ENCODE measurements at places on chromosomes 2 and 18. TPM values are rescaled to one million over a fixed set of nuclear protein-coding genes. Genes with fewer than 3 reads are reported as not detected.

GRCh38 chr2:234772733-234773060 lies 179.1 kb upstream of the SH3BP4 start:
- H3K4me3 ChIP-seq, result no peak overlapping the region
- H3K27ac ChIP-seq, result no peak overlapping the region
- DNase-seq, result no peak
- H3K4me1 ChIP-seq, result no peaks in the 10 kb centered on the region
- no peaks in the 10 kb centered on the region for H3K27me3 ChIP-seq

DNA sequence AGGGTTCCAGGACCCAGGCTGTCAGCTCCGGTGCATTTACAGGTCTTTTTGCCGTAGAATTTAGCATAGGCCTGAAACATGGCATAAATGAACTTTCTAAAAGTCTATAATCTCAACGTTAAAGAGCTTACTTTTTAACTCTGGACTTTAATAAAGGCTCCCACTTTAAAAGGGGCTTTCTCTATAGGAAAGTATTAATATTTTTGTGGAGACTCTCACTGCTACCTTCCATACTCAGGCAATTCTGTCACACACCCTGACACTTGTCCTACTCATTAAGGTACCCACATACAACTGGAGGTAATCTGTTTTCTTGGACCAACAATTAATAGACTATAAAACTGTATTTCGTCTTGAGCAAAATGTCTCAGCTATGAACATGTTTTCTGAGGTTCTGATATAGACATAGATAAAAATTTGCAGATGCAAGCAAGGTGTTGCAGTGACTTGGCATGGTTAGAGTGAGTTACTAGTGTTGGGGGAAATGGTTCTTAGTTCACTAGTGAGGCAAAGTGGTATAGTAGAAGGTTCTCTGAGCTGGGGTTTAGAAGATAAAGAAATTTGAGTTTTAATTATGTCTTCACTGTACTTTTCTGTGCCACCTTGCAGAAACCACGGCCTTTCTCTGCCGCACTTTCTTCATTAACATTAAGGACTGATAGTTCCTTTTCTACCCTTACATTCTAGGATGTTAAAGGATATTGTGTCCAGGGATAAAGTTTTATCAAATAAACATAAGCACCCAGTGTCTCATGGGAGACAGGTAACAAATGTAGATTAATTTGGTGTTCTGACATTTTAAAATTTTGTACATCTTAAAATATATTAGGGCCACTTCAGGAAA lies 10.8 kb upstream of the NR4A2 start:
- peak overlapping the region; percentile 83 for H3K4me3 ChIP-seq
- no peak for DNase-seq
- H3K27me3 ChIP-seq, result peaks cover 51% of the 10 kb centered on the region
- H3K27ac ChIP-seq, result no peak overlapping the region
- H3K4me1 ChIP-seq, result peaks cover 22% of the 10 kb centered on the region

DNA sequence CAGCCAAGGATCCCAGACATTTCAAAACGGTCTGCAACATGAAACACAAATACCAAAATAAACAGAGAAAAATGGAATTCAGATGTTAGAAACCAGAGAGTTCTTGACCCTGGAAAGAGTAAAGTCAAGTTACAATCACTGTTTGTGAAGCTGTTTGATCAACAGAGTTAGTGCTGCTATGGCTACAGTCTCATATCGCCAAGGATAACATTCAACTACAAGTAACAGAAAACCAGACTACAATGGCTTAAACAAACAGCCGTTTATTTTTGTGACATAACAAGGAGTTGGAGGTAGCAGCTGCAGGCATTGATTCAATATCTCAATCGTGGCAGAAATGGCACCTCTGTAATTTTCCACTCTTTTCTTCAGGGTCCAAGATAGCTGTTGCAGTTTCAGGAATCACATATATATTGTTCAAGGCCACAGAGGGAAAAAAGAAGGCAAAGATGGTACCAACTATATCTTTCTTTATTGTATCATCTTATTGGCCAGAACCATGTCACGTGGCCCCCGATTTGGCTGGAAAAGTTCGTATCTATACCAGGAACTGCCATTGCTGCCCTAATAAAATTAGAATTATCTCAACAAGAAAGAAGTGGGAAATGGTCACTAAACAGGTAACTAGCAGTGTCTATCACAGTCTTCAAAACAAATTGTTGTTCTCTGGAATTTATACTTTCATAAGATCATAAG lies 17.7 kb upstream of the HNRNPLL start:
- DNase-seq, result no peak
- H3K27me3 ChIP-seq, result no peaks in the 10 kb centered on the region
- no peak overlapping the region for H3K4me3 ChIP-seq
- no peak overlapping the region for H3K27ac ChIP-seq

DNA sequence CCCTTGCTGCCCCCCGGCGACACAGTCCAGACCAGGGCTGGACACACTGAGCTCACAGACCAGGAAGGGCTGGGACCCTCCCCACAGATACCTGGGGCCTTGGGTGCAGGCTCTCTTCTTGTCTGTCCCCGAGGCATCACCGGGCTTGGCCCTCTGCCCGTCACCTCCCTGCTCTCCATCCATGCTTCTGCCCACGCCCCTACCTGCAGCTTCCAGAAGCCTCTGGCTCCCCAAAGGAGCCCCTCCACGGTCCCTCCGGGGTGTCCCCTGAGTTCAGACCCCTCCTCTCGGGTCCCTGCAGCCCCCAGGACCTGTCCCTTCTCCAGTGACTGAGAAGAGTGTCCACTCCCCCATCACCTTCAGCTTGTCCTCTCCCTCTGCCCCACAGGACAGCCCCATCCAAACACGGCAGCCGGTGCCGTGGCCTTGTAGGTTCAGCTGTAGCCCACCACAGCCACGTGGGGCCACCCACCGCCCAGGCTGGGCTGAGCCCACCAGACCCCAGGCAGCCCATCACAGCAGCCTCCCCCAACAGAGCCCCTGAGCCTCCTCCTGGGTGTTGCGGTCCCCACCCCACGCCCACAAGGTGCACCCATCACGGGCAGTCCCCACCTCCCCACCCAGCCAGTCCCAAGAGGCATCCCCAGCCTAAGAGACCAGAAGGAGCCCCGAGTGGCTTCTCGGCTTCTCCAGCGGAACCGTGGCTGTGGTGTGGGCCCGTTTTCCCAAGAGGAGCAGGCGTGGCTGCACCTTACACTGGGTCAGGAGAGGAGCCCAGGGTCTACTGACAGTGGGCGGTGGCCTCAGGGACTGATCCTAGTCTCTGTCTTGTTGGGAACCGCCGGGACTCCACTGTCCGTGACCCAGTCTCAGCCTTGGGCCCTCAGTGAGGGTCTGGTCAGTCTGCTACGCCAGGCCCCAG lies 53.1 kb downstream of the RAMP1 start:
- H3K36me3 ChIP-seq, result no peaks in the 10 kb centered on the region
- no peaks in the 10 kb centered on the region for H3K27me3 ChIP-seq
- no peaks in the 10 kb centered on the region for H3K4me1 ChIP-seq
- no peak overlapping the region for H3K4me3 ChIP-seq

DNA sequence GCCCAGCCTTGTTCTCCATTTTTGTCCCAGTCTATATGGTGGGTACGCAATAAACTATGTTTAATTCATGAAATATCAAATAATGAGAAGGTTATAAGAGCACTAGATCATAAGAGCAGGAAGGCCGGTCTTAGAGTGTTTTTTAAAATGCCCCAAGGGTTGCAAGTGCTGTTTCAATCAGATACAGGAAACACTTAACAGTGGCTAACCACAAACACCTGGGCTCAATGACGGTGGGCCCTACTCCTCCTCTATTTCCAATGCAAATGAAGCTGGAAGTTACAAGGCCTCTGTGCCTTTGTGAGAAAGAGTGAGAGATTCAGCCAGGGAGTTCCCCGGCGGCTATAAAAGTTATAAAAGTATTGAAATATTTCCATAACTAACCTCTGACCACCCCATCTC lies 18.9 kb upstream of the WDR33 start:
- H3K36me3 ChIP-seq, result peaks cover 12% of the 10 kb centered on the region
- peak; percentile 79 for DNase-seq
- no peak overlapping the region for H3K4me3 ChIP-seq
- no peaks in the 10 kb centered on the region for H3K27me3 ChIP-seq
- peaks cover 20% of the 10 kb centered on the region for H3K4me1 ChIP-seq

DNA sequence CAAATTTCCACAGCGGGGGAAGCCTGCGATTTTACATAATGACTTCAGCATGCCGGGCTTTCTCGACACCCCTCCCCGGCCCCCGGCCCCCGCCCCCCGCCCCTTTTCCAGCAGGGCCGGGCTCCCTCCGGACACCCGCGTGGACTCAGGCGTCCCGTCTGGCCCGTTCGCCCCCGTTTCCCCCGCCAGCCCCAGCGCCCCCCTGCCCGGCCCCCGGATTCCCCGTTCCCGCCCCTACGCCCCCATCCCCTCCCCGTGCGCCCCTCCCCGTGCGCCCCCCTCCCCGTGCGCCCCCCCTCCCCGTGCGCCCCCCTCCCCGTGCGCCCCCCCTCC lies 456 bp upstream of the NFATC1 start:
- DNase-seq, result no peak
- peaks cover 91% of the 10 kb centered on the region for H3K27me3 ChIP-seq
- peaks cover 13% of the 10 kb centered on the region for H3K4me1 ChIP-seq

DNA sequence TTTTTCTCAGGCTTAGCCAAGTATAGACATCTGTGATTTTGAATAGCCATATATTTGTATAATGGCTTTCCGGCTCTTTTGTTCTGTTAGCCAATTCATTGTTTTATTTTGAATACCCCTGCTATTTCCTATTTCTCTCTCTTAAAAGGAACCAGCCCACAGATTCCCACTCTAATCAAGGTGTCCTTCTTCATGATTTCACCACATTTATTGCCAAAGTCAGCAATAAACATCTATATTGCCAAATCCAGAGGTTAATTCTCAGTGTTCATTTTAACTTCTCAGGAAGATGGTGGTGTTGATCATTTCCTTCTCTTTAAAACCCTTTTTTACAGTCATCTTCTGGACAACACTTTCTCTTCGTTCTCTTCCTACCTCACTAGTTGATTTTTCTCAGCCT lies 13.1 kb upstream of the ITPRID2 start:
- no peak overlapping the region for H3K4me3 ChIP-seq
- no peaks in the 10 kb centered on the region for H3K27me3 ChIP-seq
- no peaks in the 10 kb centered on the region for H3K36me3 ChIP-seq
- DNase-seq, result no peak
- no peaks in the 10 kb centered on the region for H3K4me1 ChIP-seq
- no peak overlapping the region for H3K27ac ChIP-seq

- no peak for DNase-seq
- no peak overlapping the region for H3K27ac ChIP-seq
- H3K4me1 ChIP-seq, result peaks cover 23% of the 10 kb centered on the region
- no peak overlapping the region for H3K4me3 ChIP-seq
Observed at GRCh38 chr18:23317975-23318675, 135.0 kb upstream of the RIOK3 start.

DNA sequence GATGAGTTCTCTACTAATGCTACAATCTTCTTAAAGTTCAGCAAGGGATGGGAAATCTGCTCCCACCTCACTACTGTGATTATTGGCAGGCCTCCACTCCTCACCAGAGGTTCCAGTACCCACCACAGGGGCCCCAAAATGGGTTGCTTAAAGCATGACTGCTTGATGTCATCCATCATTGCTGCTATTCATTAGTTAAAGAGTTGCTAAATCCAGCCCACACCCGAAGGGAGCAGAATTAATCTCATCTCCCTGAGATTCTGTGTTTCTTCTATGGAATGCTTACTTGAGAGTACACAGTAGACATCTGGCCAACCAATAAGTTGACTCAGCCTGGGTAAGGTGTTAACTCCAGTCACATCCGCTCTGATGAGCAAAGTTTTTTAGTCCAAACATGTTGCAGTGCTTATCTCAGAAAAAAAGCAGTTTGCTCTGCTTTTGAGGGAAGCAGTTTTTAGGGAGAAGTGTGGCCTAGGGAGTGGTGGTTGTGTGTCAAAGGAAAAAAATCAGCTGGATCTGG lies 690.2 kb upstream of the POU3F3 start:
- no peak for DNase-seq
- H3K4me1 ChIP-seq, result 0 out of 2 replicates have a peak, but pooled peaks cover 8% of the 10 kb centered on the region
- H3K4me3 ChIP-seq, result no peak overlapping the region

DNA sequence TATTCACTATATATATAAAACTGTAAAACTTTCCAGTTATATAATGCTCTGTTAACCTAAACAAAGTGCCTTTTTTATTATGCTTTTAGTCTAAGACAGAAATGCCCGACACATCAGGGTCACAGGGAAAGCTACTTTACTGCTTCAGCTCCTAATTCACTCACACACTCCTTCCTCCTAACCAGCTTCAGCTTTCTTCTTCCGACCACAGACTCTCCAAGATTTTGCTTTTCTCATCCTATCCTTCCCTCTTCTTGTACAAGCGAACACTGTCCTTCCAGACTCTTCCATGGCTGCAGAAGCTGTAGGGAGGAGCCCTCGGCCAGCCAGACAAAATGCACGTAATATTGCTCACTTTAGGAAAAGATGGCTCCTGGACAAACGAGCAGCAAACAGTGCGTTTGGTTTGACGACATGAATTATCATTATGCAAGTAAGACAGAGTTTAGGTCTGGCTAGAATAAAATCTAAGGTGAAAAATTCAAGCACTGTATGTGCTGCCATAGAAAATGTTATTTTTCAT lies 47.5 kb upstream of the HNRNPA3 start:
- H3K27me3 ChIP-seq, result no peaks in the 10 kb centered on the region
- no peaks in the 10 kb centered on the region for H3K36me3 ChIP-seq
- DNase-seq, result no peak

Gene CTLA4
- total RNA-seq, result not detected

Gene RPL37A
- 1,118 TPM for total RNA-seq
